ENCODE measurements at places on chromosomes 3 and 15.

GRCh38 chr3:139319428-139320402 is 24.1 kb upstream of the MRPS22 start:
- no peak for DNase-seq

GRCh38 chr15:66858423-66859207 is 156.6 kb downstream of the SMAD6 start:
- no peak for DNase-seq

GRCh38 chr3:11282250-11283138 is 10.3 kb downstream of the ATG7 start:
- no peak for DNase-seq

GRCh38 chr3:45628746-45629145 is 34.2 kb downstream of the LIMD1 start:
- DNase-seq = no peak

- DNase-seq = no peak
These were observed 89.7 kb downstream of the TOP2B start for GRCh38 chr3:25575001-25575400.

GRCh38 chr15:34855893-34856292 is 60.5 kb upstream of the ACTC1 start:
- peak; percentile 88 for DNase-seq

DNA sequence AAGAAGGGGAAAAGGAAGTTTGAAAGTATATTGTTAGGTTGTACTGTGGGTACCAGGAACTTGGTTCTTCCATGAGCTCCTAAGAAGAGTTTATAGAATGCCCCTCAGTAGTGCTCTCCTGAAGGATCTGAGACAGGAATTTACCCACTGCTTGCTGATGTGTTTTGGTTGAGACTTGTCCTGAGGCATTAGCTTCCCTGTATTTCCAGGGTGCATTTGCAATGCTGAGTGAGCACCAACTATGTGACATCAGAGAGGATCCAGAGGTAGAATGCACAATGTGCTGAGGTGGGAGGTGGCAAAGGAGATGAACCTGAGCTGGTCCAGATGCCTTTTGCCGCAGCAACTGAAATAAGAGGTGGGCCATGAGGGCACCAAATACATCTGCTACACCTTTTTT is 64.3 kb upstream of the LRRC3B start:
- DNase-seq = no peak

DNA sequence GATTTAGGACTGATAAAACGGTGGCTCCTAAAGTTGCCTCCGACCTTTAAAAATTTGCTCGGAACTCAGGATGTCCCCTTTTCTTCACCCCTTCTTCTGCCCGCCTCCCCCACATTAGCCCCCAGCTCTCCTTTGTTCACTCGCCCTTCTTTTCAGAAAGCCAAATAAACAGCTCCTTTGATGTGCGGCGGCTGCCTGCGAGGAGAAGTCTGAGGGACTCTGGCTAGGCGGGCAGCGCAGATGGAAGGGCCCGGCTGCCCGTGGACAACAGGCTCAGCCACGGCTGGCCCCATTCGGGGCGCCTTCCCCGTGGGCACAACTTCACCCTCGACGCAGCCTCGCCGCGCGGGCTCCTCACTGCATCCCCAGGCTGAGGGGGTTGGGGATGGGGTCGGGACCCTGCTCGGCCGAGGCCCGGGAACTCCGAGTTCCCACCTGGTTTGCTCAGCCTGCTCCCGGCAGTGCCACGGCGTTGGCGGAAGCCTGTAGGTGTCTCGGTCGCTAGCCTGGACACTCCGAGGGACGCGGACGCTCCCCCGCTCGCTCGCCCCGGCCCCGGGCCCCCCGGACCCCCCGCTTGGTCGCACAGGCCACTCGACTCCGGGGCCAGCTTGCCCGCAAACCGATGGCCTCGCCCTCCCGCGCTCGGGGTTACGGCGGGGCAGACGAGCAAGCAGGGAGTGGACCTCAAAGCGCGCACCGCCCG is 897 bp upstream of the TLE3 start:
- peak; percentile 34 for DNase-seq

DNA sequence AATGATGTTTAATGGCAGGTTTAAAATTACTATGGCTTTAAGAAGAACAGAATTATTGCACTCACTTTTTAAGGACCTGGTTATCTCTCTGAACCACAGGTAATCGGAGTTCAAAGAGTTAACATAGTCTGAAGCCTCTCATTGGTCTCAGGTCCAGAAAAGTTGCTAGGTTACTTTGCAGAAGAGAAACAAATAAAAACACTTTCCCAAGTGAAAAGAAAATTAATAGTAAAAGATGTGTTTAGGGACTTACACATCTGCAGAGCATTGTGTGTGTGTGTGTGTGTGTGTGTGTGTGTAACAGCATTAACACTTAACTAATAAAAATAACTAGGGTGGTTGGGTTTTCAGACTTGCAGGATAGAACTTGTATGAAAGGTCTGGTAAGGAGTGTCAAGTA is 1.0 kb downstream of the MASP1 start:
- no peak for DNase-seq

DNA sequence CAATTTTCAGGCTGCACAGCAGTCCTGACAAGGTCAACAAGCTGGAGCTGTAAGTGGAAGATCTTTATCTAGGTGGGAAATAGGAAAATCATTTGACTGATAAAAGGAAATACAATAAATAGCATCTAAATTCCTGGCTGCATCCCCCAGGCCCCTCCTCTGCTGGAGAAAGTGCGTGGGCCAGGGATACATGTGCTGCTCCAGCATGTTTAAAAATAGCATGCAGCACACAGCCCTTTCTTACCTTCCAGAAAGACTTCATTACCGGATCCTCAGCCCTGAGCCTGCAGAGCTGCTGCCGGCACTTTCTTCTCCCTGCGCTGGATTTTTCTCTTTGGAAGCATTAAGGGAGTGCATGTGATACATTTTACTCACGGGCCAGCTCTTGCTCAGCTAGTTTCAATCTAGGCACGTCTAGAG is 77.3 kb downstream of the HMG20A start:
- no peak for DNase-seq

GRCh38 chr3:22103423-22103822 is 352.4 kb upstream of the ZNF385D start:
- no peak for DNase-seq

GRCh38 chr3:166902374-166902773 is 477.7 kb downstream of the ZBBX start:
- peak; percentile 23 for DNase-seq

GRCh38 chr15:84638103-84638502 is 16.0 kb downstream of the WDR73 start:
- DNase-seq = peak; percentile 53

GRCh38 chr3:2166552-2166951 is 67.9 kb downstream of the CNTN4 start:
- no peak for DNase-seq

DNA sequence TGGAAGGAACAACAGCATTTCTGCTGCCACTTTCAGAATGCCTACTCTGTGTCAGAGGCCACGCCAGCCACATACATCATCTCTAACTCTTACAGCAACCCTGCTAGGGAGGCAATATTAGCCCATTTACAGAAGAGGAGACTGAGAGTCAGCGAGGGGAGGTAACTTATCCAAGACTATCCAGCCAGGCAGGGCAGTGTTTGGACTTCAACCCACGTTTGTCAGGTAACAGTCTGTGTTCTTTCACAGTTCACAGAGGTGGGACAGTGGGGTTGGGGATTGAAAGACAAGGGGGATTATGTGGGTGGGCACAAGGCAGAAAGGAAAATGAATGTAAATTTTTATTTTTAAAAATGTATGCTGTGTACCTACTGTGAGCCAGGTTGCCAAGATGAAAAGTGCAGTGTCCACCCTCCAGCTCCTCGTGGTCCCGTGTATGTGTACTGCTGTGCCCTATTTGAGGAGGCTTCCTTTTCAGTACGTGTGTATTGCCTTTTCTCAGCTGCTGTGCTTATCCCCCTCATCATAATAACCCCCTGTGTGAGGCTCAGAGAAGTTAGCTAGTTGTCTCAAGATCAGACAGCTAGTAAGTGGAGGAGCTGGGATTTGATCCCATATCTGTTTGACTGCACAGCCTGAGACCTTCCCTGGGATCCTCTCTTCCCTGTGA is 16.5 kb upstream of the ATP2B2 start:
- DNase-seq = no peak

GRCh38 chr15:88648357-88649214 is 9.8 kb downstream of the ISG20 start:
- DNase-seq = peak; percentile 64

DNA sequence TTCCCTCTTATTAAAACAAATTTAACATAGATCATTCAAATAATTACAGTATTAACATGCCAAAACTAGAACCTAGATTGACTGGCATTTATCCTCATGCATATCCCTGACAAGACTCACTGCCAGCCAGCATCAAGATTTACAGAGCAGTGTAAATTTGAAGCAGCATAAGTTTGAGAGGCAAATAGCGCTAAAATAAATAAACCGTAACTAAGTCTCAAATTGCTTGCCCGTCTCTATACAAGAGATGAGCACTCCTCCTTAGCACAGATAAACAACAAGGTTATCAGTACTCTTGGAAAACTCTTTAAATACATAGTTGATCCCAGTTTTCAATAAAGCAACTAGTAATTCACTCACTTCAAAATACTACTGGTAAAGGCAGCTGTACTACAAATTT is 29.6 kb downstream of the MSL2 start:
- no peak for DNase-seq
